ENCODE measurements at places on chromosomes 13 and 19.

DNA sequence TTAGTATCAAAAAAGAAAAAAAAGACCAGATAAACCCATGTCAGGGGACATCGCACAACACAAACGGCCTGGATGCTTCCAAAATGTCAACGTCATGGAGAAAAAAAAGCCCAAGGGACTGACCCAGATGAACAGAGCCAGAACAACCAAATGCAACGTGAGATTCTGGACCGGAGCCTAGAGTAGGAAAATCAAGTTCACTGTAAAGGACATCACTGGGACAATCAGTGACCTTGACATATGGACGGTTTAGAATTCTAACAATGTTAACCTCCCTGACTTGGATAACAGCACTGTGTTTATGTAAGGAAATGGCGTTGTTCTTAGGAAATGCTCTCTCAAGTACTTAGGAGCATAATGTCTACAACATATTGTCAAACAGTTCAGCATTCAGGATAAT lies 15.1 kb upstream of the EMP3 start:
- no peak for DNase-seq

GRCh38 chr19:4198467-4199126 lies 16.1 kb downstream of the ANKRD24 start:
- DNase-seq = no peak

- no peak for DNase-seq
These were observed 34.5 kb upstream of the WASF3 start for GRCh38 chr13:26523007-26523406.

DNA sequence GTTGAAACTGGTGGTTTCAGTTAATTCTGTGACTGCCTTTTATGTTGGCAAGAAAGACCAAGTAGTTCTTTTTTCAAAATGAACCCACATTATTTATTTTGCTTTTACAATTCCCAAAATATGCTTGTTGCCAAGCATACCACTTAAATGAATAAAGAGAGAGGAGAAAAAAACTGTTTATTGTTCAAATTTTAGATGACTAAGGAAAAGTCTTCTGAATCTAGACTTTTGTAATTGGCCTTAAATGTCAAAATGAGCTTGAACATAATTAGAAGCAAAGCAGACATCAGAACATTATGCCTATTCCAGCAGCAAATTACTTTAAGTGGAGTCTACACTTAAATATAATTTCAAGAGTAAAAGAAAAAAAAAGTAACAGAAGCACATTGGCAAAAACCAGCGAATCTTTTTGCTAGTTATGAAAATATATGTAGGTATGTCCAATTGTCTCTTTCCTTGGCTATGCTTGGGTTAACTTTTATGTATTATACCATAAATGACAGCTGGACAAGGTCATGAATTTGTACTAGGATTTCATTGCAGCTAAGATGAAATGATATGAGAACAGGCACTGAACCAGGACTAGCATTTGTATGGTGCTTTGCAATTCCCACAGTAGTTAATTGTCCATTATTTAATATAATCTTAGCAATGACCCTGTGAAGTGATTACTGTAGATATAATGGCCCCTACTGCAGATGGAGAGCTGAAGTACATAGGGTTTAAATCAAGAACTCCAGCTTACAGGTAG lies 211.9 kb downstream of the NALCN start:
- DNase-seq = no peak

DNA sequence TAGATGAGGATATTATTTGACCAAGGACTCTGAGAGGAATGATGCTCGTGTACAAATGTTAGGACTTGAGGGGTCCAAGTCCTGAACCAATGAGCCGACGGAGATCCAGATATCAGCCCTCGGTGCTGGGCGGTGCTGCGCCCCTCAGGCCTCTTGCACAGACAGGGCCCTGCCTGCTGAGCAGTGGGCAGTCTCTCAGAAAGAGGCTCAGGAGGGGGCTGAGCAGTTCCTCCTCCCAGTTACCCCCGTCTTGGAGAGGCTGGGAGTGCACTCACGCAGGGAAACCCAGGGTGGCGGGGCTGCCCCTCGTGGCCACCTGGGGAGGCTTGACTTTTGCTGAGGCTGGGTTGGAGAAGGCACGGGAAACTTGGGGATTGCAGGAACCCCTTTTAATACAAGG lies 18.4 kb downstream of the TEX29 start:
- DNase-seq = no peak

- no peak for DNase-seq
These were observed 2.0 kb upstream of the MEDAG start for GRCh38 chr13:30904043-30904442.

DNA sequence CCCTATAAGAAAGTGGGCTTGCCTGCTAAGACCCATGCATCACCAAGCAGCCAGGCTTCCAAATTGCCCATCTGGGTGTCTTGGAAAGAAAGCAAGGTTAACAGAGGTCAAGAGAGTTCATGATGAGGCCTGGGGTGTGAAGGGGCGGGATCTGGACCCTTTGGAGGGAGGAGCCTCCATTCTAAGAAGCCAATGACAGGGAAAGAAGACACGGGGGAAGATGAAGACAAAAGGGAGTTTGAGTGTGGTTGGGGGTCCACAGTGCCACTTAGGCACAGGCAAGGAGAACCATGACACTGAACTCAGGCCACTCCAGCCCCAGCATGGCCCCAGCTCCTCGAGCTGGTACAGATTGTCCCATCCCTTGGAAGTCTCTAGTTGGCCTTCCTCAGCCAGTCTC lies 350.2 kb upstream of the TSHZ3 start:
- DNase-seq = no peak

- DNase-seq = no peak
These were observed 22.6 kb upstream of the SLAIN1 start for GRCh38 chr13:77674852-77675251.

- DNase-seq = no peak
These were observed 29.0 kb downstream of the BTBD2 start for GRCh38 chr19:1986357-1987162.

DNA sequence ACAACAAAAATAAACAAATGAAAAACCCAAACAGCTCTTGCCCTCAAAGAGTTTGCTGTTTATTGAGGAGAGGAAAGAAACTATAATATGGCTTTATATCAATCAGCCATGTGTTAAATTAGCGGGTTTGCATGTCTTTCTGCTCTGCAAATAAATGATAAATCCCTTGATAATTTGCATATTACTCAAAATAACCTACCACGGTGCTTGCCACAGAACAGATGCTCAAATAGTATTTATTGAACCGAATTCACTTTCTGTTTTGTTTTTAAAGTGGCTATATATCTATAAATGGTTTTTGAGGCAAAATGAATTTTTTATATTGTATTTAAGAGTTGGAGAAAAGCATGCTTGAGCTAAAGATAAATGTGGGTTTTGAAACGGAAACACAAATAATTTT lies 428.1 kb downstream of the ITGBL1 start:
- no peak for DNase-seq

DNA sequence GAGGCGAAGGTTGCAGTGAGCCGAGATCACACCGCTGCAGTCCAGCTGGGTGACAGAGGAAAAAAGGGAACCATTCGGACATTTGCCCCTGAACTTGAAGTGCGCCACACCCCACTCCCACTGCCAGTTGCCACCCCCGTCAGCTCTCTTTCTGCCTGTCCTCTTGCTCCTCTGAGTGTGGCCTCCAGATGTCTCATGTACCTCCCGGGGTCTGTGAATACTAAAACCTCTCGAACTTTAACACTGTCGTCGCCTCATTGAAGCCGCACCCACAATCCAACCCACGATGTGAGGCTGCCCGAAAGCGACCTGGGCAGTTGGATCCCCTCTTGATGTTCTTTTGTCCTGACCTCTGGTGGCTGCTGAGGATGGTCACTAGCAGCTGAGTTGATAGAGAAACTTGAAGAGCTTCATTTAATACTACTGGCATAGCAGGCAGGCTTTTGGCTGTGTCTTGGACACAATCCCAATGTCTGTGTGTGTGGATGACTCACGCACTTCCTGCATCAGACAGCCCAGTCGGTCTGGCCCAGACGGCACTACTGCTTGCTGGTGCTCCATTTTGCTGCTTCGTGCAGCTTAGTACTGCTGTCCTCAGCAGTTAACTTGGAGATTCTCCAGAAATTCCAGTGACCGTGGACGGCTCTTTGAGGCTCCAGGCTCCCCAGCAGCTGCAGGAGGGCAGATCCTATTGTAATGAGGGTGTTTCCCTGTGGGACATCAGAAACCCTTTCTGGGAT lies 4.2 kb downstream of the FPR3 start:
- DNase-seq = peak; percentile 61

- DNase-seq = no peak
These were observed 68.4 kb upstream of the ANKRD10 start for GRCh38 chr13:110983241-110983640.

DNA sequence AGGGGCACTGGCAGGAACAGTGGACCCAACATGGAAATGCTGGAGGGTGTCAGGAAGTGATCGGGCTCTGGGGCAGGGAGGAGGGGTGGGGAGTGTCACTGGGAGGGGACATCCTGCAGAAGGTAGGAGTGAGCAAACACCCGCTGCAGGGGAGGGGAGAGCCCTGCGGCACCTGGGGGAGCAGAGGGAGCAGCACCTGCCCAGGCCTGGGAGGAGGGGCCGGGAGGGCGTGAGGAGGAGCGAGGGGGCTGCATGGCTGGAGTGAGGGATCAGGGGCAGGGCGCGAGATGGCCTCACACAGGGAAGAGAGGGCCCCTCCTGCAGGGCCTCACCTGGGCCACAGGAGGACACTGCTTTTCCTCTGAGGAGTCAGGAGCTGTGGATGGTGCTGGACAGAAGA lies 4.1 kb downstream of the KLK2 start:
- no peak for DNase-seq

GRCh38 chr13:67223742-67224141 lies 6.4 kb downstream of the PCDH9 start:
- no peak for DNase-seq

DNA sequence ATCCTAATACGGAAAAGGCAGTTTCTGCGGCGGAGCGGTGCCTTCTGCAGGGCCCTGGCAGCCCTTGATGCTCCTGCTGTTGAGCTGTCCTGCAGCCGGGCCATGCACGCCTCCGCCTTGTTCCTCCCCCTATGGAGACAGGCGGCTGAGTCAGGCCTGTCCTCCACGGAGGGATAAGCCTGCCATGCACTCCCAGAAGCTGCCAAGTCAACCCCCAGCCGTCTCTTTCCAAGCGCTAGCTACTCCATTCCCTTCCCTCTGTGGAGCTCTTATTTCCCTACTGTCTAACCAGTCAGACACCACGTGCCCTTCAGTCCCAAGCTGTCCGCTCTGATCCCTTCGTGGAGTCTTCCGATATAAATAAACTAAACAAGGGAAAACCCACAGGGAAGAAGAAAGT lies 197.0 kb downstream of the COL4A1 start:
- DNase-seq = peak; percentile 100

GRCh38 chr13:105847527-105848291 lies 687.8 kb downstream of the EFNB2 start:
- no peak for DNase-seq

DNA sequence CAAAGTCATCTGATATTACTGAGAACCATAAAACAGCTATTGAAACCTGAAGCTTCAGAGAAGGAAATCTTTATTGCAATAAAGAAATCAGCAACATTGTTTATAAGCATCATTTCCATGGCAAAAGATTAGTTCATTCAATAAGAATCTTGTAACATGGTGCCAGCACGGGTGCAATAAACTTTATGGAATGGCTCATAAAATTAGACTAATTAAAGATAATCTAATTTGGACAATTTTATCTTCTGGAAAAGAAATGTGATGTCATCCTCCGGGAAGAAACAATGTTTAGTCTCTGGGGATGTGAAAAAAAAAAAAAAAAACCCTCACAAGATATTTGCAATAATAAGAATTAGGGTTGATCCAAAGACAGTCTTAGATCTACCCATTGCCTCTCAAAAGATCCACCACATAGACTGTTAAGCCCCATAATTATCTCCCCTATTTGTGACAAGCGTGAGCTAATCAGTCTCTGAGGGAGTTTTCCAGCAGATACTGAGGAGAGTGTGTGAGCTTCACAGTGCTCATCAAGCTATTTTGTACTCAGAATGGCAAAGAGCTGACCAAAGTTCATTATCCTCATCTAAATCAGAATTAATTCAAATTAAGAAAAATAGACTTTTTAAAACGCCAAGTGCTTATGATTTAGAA lies 297.0 kb upstream of the EDNRB start:
- DNase-seq = no peak
